MCF 10A (cell line): ENCODE measurements at places on chromosomes 1 and 21.

- no peak for DNase-seq
Observed at GRCh38 chr1:60622486-60622885, 459.9 kb upstream of the NFIA start.

GRCh38 chr1:179302070-179302469, 8.5 kb downstream of the SOAT1 start:
- no peak for DNase-seq

DNA sequence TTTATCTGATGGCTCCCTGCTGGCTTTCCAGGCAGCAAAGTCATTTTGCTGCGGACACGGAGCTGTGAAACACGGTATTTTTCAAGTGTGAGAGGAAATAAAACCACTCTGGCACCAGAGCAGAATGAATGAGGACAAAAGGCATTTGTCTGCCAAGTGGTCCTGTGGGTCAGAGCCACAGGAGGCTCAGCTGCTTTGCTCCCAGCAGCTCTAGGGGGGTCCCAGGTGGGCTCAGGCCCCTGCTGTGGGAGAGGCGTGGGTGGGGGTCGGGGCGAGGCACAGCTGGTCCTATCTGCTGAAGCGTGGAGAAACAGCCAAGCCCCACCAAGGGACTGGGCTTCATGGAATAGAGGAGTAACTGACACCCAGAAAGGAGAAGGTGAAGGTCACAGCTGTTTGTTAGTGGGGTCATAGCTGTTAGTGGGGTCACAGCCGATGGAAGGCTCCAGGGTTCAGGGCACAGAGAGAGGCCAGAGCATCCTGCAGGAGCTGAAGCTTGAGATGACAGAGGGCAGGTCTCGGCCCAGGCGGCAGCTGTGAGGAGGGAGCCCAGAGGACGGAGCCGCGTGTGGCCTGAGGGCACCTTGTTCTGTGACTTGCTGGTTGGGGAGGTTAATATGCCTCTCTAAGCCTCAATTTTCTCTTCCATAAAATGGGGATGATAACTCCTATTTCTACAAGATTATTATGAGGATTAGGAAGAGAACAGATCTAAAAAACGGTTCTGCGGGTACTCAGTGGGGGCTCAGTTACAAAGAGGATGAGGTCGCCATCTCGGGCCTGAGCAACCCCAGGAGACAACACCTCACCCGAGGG, 7.1 kb downstream of the KIF17 start:
- no peak for DNase-seq

DNA sequence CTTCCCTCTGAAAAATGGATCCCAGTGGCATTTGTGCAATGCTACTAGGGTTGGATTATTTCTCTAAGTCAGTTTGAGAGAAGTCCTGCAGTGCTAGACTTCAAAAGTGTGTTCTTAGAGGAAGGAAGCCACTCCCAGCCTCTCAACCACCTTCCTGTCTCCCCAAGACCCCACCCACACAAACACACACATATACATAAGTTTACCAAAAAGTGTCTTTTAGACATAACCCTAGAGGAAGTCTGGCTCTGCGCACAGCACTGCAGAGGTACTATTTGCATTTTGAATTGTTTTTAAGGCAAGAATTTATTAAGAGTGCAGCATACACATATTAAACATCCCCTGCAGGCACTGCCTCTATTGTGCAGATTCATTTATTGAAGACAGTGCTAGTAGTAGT, 127.3 kb downstream of the HHIPL2 start:
- DNase-seq = no peak

- DNase-seq = peak; percentile 97
Observed at GRCh38 chr1:179142889-179143299, 61.0 kb downstream of the TOR3A start.

GRCh38 chr1:212858461-212859265, 588 bp downstream of the FLVCR1 start:
- peak; percentile 64 for DNase-seq

GRCh38 chr1:234734869-234735268, 124.9 kb upstream of the IRF2BP2 start:
- no peak for DNase-seq

GRCh38 chr1:184929711-184930202, 44.6 kb downstream of the NIBAN1 start:
- DNase-seq = peak; percentile 14

- no peak for DNase-seq
Observed at GRCh38 chr1:246681900-246682895, 42.0 kb upstream of the SCCPDH start.

- no peak for DNase-seq
Observed at GRCh38 chr1:10213186-10213705, 2.9 kb downstream of the KIF1B start.

DNA sequence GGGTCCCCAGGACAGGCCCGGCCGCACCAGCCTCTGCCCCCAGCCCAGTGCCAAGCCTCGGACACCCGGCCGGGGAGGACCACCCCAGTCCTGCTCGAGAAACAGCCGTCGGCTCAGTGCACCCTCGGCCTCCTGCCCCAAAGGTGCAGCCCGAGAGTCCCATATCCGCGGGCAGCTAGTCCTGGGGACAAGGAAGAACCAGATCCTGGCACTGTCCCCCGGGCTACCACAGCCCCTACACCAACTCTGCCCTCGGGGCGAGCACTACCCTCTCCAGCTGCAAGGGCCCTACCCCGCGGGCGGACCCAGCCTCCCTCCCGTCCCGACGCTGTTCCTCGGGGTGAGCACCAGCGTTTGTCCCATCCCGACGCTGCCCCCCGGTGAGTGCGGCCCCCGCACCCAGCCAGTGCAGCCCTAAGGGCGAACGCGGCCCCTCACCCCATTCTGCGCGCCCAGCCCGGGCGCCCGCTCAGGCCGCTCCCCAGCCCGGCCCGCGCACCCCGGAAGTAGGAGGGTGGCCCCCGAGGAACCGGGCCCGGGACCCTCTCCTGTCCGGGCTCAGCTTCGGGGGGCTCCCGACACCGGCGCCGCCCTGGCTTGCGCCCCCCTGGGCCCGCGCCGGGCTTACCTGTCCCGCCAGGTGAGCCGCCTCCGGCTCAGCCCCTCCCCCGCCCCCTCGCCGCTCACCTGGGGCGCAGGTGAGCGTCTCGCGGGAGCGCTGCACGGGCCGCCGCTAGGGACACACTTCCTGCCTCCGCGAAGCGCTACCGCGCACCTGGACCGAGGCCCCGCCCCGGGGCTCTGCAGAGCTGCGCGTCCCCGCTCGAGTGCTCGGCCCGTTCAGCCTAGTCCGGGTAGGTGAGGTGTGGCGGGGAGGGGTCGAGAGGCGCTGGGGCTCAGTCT, at the start of gene KDF1:
KDF1 (minus strand) TSS at position 747 of the 903 bp plus-strand sequence. CDS start 8,088 bp downstream, outside the sequence.
- DNase-seq = peak; percentile 80
